Immature natural killer cell (primary cell): ENCODE measurements at places on chromosomes 16 and 17. TPM values are rescaled to one million over a fixed set of nuclear protein-coding genes. Genes with fewer than 3 reads are reported as not detected.
A peak's percentile ranks its signal among the peaks of the same experiment; 100 is the strongest.

GRCh38 chr16:86458149-86458777 is 52.1 kb upstream of the FOXF1 start:
- H3K27me3 ChIP-seq = peaks cover 2% of the 10 kb centered on the region
- DNase-seq = no peak
- no peak overlapping the region for H3K4me3 ChIP-seq
- no peak overlapping the region for H3K27ac ChIP-seq

GRCh38 chr17:12089809-12090384 is 69.2 kb downstream of the MAP2K4 start:
- peak overlapping the region; percentile 3 for H3K27ac ChIP-seq
- DNase-seq = no peak
- H3K36me3 ChIP-seq = peaks cover 10% of the 10 kb centered on the region

GRCh38 chr16:69106491-69107315 is 1.2 kb downstream of the HAS3 start:
- peaks cover 16% of the 10 kb centered on the region for H3K36me3 ChIP-seq
- DNase-seq = no peak
- peaks cover 19% of the 10 kb centered on the region for H3K27me3 ChIP-seq
- H3K27ac ChIP-seq = no peak overlapping the region
- peak overlapping the region; percentile 55 for H3K4me3 ChIP-seq
- peaks cover 18% of the 10 kb centered on the region for H3K4me1 ChIP-seq

Gene RTN4RL1
- not detected for polyA plus RNA-seq

DNA sequence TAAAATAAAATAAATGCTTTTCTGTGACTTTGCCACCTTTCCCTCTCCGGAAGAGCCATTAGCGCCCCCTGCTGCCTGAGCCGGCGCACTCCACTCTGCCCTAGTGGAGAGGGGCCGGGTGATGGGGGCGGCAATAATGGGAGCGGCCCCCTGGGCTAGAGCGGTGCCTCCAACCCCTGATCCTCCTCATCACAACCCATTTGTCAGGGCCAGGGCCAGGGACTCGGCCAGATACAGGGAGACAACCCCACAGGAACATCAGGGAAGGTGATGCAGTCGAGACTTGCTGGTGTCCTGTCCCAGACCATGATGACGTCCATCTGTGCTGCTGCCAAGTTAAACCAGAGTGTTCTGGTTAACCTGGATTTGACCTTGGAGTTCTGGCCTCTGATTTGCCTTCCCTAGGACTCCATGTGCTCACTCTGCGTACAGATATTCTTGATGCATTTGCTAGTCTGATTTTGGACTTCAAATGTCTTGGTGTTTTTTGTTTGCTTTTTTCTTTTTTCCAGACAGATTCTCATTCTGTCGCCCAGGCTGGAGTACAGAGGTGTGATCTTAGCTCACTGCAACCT is 46.1 kb upstream of the BPTF start:
- no peak for DNase-seq
- no peaks in the 10 kb centered on the region for H3K36me3 ChIP-seq
- no peaks in the 10 kb centered on the region for H3K4me1 ChIP-seq
- H3K4me3 ChIP-seq = no peak overlapping the region
- no peaks in the 10 kb centered on the region for H3K27me3 ChIP-seq

DNA sequence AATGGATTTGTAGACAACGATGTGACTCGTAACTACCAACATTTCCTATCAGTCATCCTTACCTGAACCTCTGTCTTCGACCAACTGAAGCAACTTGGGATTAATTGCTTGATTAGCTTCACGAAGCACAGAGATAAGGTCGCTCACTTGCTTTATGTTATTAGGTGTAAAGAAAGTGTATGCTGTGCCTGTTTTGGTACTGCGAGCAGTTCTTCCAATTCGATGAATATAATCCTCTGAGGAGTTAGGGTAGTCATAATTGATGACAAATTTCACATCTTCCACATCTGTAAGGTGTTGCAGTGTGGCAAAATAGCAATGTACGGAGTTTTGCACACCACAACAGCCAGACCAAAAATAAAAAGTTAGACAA is 3.6 kb upstream of the POLG2 start:
- peak overlapping the region; percentile 64 for H3K27ac ChIP-seq
- peaks cover 75% of the 10 kb centered on the region for H3K4me1 ChIP-seq
- H3K36me3 ChIP-seq = peaks cover 36% of the 10 kb centered on the region
- H3K4me3 ChIP-seq = no peak overlapping the region
- DNase-seq = peak; percentile 5
- H3K27me3 ChIP-seq = peaks cover 37% of the 10 kb centered on the region

- peak overlapping the region; percentile 57 for H3K27ac ChIP-seq
- H3K4me3 ChIP-seq = no peak overlapping the region
- H3K36me3 ChIP-seq = peaks cover 12% of the 10 kb centered on the region
- H3K4me1 ChIP-seq = peaks cover under 1% of the 10 kb centered on the region
- no peak for DNase-seq
- H3K27me3 ChIP-seq = peaks cover 21% of the 10 kb centered on the region
These were observed 21.1 kb downstream of the TMC6 start for GRCh38 chr17:78107457-78107856.

DNA sequence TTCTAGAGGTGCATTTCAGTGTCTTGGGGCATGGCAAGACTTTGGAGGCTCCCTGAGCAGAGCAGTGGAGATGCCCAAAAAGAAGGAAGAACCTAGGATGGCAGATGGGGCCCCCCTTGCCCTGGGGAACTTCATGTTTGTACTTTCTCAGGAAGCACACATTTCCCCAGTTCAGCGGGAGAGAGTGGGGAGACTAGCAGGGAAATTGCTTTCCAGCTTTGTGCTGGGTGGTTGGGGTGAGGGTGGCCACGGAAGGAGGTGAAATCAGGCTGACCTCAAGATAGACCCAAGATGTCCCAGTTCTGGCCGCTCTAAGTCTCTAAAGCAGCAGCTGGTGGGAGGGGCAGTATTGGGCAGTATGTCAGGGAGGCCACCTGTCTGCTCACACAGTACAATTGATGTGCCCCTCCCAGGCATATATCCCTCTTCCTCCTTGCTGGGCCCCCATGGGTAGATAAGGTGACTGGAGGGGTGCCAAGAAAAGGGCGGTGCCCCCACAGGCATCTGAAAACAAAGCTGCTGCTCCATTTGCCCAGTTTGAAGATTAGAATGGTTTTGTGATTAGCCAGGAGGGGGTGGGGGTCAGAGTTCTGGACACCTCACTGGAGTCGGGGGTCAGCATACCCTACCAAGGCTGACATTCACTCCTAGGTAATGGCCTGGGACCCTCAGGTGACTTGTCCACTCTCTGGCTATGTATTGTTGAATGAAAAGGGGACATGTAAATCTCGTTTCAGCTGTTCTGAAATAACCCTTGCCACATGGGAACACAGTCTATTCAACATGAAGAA is 17.1 kb upstream of the NAGLU start:
- H3K27ac ChIP-seq = no peak overlapping the region
- H3K36me3 ChIP-seq = no peaks in the 10 kb centered on the region
- H3K27me3 ChIP-seq = peaks cover 7% of the 10 kb centered on the region
- DNase-seq = no peak

DNA sequence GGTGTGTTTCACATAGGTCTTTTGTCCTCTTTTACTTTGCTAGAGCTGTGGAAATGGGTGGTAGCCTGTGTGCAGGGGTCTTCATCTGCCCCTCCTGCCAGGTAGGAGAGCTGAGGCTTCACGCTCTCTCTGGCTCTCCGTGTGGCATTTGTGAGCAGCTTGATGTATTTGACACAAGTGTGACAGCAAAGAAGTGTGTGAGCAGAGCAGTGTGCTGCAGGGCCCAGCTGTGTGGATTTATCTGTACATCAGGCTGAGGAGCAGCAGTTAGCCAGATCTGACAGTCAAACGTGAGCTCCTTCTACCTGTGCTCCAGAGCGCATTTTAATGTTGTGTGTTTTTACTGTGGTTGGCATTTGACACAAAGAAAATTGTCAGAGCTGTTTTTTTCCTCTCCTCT is 101.8 kb downstream of the FTO start:
- H3K36me3 ChIP-seq = no peaks in the 10 kb centered on the region
- H3K27me3 ChIP-seq = no peaks in the 10 kb centered on the region
- H3K27ac ChIP-seq = no peak overlapping the region

- H3K4me1 ChIP-seq = no peaks in the 10 kb centered on the region
- peaks cover 5% of the 10 kb centered on the region for H3K36me3 ChIP-seq
- no peak for DNase-seq
- no peak overlapping the region for H3K4me3 ChIP-seq
- H3K27me3 ChIP-seq = no peaks in the 10 kb centered on the region
- no peak overlapping the region for H3K27ac ChIP-seq
These were observed 12.8 kb upstream of the FAM83G start for GRCh38 chr17:19017401-19017800.
